Progenitor cell of endocrine pancreas (in vitro differentiated cells): ENCODE measurements at places on chromosomes 6 and 20.

DNA sequence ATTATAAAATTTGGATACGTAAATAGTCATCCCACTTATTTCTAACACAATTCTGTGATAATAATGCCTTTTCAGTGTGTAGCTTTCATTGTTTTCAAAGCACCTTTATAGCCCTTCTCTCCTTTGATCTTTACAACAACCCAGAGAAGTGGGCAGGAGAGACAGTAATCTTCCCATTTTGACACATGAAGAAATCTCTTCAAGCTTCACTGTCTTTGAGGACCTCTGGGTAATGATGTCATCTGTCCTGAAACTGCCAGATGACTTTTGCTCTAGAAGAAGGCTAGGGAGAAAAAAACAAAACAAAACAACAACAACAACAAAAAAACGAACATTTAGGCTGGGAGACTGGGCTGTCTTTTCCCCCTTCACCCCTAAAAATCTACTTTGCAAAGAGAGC, 203.0 kb downstream of the KCNQ5 start:
- no peaks in the 10 kb centered on the region for H3K36me3 ChIP-seq
- H3K27ac ChIP-seq, result no peak overlapping the region
- DNase-seq, result no peak
- no peak overlapping the region for H3K4me3 ChIP-seq
- no peaks in the 10 kb centered on the region for H3K27me3 ChIP-seq

DNA sequence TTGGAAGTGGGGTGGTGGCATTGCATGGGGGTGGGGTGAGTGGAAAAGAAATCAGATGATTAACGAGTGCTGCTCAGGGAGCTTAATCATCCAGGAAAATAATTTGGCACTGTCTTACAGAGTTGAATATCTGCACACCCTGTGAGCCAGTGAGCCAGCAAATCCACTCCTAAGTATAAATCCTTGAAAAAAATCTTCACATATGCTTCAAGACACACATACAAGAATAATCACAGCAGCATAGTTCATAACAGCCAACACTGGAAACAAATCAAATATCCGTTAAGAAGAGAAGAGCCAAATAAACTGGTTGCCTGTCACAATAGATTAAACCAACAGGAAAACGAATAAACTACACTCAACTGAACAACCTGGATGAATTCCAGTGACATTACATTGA, 62.8 kb downstream of the SAMD3 start:
- H3K36me3 ChIP-seq, result no peaks in the 10 kb centered on the region
- no peak overlapping the region for H3K27ac ChIP-seq
- H3K27me3 ChIP-seq, result peaks cover 6% of the 10 kb centered on the region
- no peak overlapping the region for H3K4me3 ChIP-seq
- no peak for DNase-seq

DNA sequence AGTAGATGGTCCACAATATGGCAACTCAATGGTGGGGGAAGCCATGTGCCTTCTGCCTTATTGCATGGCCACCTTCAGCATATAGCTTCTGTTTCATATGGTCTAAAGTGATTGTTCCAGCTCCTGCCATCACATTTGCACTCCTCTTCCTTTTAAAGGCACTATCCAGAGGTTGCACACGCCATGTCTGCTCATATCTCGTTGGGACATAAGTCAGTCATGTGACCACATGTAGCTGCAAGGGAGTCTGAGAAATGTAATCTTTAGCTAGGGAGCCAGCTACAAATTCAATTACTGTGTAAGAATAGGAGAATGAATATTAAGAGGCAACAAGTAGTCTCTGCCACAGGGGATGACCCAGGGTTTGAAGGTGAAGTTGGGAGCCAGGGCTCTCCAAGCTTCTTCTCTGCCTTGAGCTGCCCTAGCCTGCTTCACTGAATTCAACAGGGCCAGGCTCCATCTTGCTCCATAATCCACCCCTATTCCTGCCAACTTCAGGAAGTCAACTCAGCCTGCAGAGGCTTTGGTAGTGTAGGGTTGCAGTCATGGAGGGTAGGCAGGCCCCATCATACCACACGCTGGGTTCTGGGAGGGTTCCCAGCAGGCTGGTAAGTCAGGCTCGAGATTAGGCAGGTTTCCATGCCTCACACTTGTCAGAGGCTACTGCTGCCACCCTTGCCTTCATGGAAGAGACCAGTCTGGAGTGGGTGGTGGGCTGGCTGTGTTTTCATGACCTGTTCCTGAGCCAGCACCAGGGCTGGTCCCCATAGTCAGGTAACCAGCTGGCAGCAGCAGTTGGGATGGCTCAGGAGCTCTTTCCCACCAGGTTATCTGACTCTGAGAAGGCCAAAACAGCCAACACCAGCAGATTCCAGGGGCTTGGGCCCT, 56.7 kb upstream of the SAYSD1 start:
- no peak for DNase-seq
- H3K36me3 ChIP-seq, result no peaks in the 10 kb centered on the region
- H3K27ac ChIP-seq, result no peak overlapping the region
- H3K27me3 ChIP-seq, result peaks cover 35% of the 10 kb centered on the region
- no peaks in the 10 kb centered on the region for H3K4me1 ChIP-seq

DNA sequence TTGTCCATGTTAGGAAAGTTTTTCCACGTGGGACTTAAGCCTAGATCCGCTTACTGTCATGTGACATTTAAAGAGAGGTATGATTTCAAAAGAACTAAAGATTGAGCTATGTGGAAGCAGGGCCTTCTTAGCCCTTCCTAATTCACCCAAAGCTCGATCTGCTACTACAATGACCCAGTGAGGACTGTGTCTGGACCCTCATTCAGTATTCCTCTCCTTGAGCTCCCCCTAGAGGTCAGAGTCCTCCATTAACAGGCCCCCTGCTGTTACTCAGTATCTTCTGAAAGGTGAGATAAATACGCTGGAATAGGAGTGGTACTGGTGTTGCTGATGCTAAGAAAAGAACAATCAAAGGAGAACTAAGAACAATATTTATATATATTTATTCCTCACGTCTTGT, 414.0 kb downstream of the GJA1 start:
- DNase-seq, result peak; percentile 46
- peak overlapping the region; percentile 21 for H3K27ac ChIP-seq
- H3K27me3 ChIP-seq, result peaks cover 4% of the 10 kb centered on the region
- no peaks in the 10 kb centered on the region for H3K36me3 ChIP-seq
- peaks cover 15% of the 10 kb centered on the region for H3K4me1 ChIP-seq

DNA sequence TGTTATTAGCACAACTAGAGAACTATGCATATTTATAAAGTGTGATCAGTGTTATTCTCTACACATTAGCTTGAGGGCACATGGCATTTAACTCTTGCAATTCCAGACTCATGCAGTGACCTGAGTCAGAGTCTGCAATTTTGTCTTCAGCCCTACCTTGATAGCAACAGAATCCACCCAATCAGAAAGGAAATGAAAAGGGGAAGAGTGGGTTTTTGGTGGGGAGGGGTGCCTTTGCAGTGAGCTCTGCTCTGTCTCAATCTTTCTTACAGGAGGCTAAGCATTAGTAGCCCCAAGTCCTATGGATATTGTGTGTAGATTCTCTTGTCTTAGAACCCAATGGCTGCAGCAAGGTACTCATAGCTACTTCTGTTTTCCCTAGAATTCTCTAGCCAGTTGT, 489.2 kb downstream of the DHX35 start:
- H3K36me3 ChIP-seq, result no peaks in the 10 kb centered on the region
- no peak overlapping the region for H3K4me3 ChIP-seq
- H3K27ac ChIP-seq, result no peak overlapping the region
- peaks cover 15% of the 10 kb centered on the region for H3K27me3 ChIP-seq

GRCh38 chr20:18288749-18289267, 481 bp downstream of the ZNF133 start:
- peaks cover 27% of the 10 kb centered on the region for H3K36me3 ChIP-seq
- no peaks in the 10 kb centered on the region for H3K27me3 ChIP-seq
- H3K4me1 ChIP-seq, result peaks cover 15% of the 10 kb centered on the region
- peak overlapping the region; percentile 99 for H3K4me3 ChIP-seq
- no peak for DNase-seq

GRCh38 chr6:155980768-155981079, 525.1 kb upstream of the NOX3 start:
- peaks cover 3% of the 10 kb centered on the region for H3K27me3 ChIP-seq
- no peaks in the 10 kb centered on the region for H3K4me1 ChIP-seq
- no peak for DNase-seq
- H3K27ac ChIP-seq, result no peak overlapping the region
- no peak overlapping the region for H3K4me3 ChIP-seq
- H3K36me3 ChIP-seq, result no peaks in the 10 kb centered on the region

GRCh38 chr6:170173335-170173881, 117.5 kb downstream of the DLL1 start:
- H3K27ac ChIP-seq, result no peak overlapping the region
- H3K4me3 ChIP-seq, result no peak overlapping the region
- no peaks in the 10 kb centered on the region for H3K36me3 ChIP-seq
- DNase-seq, result no peak
- peaks cover 2% of the 10 kb centered on the region for H3K4me1 ChIP-seq

DNA sequence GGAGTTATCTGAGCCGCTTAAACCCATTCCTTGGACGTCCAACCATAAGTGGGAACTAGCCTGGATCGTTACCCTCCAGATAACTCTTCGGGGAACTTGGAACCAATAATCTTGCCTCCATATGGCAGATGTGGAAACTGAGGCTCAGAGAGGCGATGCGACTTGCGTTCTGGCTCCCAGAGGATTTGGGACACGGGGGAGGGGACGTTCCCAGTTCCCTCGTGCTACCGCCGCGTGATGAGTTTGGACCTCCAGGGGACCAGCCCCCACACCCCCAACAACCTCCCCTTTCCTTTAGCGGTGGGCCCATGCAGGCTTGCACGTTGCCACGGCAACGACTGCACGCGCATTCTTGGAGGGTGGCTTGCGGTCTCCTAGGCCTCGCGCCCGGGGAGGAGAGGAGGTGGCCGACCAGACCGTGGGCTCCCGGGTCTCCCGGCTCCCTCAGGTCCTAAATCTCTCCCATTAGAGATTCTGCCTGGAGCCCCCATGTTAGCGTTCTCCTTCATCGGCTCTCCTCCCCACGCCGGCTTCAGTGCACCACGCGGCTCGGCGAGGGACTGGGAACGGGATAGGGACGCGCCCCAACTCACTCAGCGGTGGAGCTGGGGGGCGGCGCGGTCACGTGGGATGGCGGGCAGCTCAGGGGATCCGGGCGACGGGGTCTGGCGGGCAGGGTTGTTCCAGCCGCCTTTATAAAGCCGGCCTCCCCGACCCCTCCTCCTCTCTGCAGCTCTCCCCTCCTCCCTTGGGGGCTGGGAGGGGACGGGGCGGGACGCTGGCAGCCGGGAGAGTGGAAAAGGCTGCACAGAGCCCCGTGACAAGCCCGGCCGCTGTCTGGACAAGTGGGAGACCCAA, at the start of gene PLTP:
TSS of gene PLTP (minus strand) at position 670 of the 858 bp plus-strand sequence. CDS start 703 bp downstream, outside the sequence.
- H3K4me3 ChIP-seq, result peak within 1 kb of the TSS; percentile 73
- peaks cover 2% of the 10 kb centered on the region for H3K4me1 ChIP-seq
- peak within 1 kb of the TSS; percentile 90 for H3K27ac ChIP-seq
- peaks cover 3% of the 10 kb centered on the region for H3K27me3 ChIP-seq
- DNase-seq, result peak; percentile 50

DNA sequence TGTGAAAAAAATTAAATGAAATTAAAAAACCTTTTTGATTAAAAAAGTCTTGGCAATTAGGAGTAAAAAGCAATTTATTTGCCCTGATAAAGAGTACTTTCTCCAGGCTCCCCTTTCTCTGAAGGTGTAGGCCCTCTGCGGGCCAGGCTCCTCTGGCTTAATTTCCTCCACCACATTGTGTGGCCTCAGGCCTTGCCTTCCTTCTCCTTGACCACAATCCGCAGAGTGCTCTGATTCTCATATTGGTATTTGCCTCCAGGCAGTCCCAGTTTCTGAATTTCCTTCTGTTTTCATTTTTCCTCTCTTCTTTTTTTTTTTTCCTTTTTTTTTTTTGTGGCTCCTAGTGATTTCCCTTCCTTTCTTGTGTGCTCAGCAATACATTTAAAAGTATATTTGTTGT, 96.4 kb downstream of the AIG1 start:
- no peaks in the 10 kb centered on the region for H3K27me3 ChIP-seq
- H3K36me3 ChIP-seq, result no peaks in the 10 kb centered on the region
- H3K27ac ChIP-seq, result no peak overlapping the region
- H3K4me3 ChIP-seq, result no peak overlapping the region
- peaks cover 5% of the 10 kb centered on the region for H3K4me1 ChIP-seq

GRCh38 chr6:66210964-66211363, 503.9 kb upstream of the EYS start:
- no peak overlapping the region for H3K4me3 ChIP-seq
- peaks cover 3% of the 10 kb centered on the region for H3K36me3 ChIP-seq
- no peak for DNase-seq
- H3K27me3 ChIP-seq, result no peaks in the 10 kb centered on the region
- H3K4me1 ChIP-seq, result no peaks in the 10 kb centered on the region
- no peak overlapping the region for H3K27ac ChIP-seq

GRCh38 chr6:149246691-149247384, 70.7 kb upstream of the TAB2 start:
- no peak for DNase-seq
- peaks cover 8% of the 10 kb centered on the region for H3K4me1 ChIP-seq
- H3K27ac ChIP-seq, result no peak overlapping the region

- H3K36me3 ChIP-seq, result no peaks in the 10 kb centered on the region
- no peak overlapping the region for H3K27ac ChIP-seq
- no peak for DNase-seq
- no peaks in the 10 kb centered on the region for H3K27me3 ChIP-seq
- no peaks in the 10 kb centered on the region for H3K4me1 ChIP-seq
Measured at GRCh38 chr20:21145424-21145823, 19.5 kb downstream of the KIZ start.

DNA sequence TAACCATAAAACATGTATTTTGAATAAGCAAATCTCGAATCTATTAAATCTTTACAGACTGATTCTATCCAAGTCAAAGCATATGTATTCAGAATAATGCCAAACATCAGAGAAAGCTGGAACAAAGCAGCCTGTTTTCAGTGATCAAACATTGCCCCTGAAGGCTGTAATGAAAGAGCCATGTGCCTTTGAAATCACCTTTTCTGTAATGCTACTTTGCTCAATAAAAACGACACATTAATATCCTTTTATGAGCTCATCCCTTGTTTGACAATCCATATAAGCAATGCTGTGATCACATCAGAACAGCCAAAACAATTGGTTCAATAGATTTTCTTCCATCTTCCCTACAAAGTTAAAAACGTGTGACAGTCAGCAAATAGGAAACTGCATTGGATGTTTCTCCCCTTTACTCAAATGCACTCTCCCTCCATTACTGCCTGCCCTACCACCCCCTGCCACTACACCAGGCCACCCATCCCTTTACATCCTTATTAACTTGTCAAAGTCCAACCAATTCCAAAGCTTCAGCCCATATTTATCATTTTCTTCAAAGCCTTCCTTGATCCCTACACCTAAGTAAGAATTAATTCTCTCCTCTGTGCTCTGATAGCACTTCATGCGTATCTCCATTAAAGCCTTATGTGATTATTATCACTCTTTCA, 42.0 kb downstream of the THEMIS start:
- no peak overlapping the region for H3K27ac ChIP-seq
- no peak overlapping the region for H3K4me3 ChIP-seq
- no peaks in the 10 kb centered on the region for H3K36me3 ChIP-seq
- peaks cover 4% of the 10 kb centered on the region for H3K4me1 ChIP-seq
